ENCODE measurements at places on chromosomes 7 and 10.

DNA sequence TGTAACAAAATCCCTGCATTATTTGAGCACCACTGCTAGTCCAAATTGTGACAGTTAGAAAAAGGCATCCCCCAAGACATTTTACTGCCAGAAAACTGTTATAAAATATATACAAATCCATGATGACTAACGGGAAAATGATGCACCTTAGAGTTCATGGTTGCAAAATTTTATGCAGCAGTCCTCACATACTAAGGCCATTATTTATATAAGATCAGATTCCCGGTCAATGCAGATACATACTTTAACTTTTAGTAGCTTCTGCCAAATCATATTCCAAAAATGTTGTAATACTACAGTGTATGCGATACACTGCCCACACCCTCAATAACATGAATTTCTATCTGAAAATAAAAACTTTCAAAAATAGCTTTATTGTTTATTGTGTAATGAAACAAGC is 239.9 kb upstream of the ZNF32 start:
- DNase-seq, result peak; percentile 82
- H3K27me3 ChIP-seq, result peaks cover 3% of the 10 kb centered on the region
- H3K4me3 ChIP-seq, result no peak overlapping the region
- H3K36me3 ChIP-seq, result no peaks in the 10 kb centered on the region

GRCh38 chr10:127265288-127265687 is 68.9 kb upstream of the INSYN2A start:
- no peak overlapping the region for H3K4me3 ChIP-seq
- H3K27me3 ChIP-seq, result no peaks in the 10 kb centered on the region
- peaks cover 2% of the 10 kb centered on the region for H3K4me1 ChIP-seq
- H3K27ac ChIP-seq, result no peak overlapping the region
- peaks cover 27% of the 10 kb centered on the region for H3K36me3 ChIP-seq

GRCh38 chr7:18689551-18689950 is 194.0 kb downstream of the HDAC9 start:
- no peak overlapping the region for H3K27ac ChIP-seq
- DNase-seq, result peak; percentile 9
- no peaks in the 10 kb centered on the region for H3K4me1 ChIP-seq

DNA sequence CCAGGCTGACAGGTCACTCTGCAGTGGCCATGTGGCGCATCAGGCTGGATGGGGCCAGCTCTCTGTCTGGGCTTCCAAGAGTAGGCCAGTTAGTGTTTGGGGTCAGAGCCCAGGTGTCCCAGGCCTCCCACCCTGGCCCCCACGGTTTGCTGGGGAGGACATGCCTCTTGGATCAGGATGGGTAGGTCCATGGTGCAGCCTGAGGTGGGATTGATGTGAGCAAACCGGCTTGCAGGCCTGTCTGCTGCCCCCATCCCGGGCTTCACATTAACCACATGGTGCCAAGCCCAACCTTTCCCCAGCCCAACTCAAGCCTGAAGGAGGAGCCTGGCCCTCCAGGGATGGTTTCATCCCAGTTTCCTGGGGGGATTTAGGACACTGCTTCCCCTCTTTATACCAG is 39.2 kb downstream of the LDB3 start:
- no peaks in the 10 kb centered on the region for H3K27me3 ChIP-seq
- H3K36me3 ChIP-seq, result no peaks in the 10 kb centered on the region
- H3K4me1 ChIP-seq, result peaks cover 16% of the 10 kb centered on the region

DNA sequence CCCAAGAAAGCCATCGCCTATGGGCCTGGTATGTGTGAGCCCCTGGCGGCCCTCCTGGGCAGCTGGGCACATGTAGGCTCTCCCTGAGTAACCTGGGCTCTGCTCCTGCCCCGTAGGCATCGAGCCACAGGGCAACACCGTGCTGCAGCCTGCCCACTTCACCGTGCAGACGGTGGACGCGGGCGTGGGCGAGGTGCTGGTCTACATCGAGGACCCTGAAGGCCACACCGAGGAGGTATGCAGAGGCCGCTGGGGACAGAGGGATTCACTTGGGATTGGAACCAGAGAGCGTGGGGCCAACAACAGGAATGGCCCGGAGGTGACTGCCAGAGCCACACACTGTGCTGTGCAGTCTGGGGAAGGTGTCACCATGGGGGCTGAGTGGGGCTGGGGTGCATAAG is 7.3 kb downstream of the FLNC start:
- peaks cover 23% of the 10 kb centered on the region for H3K4me1 ChIP-seq
- no peak overlapping the region for H3K27ac ChIP-seq
- H3K36me3 ChIP-seq, result peaks cover 73% of the 10 kb centered on the region
- no peaks in the 10 kb centered on the region for H3K27me3 ChIP-seq
- no peak overlapping the region for H3K4me3 ChIP-seq

GRCh38 chr7:139769066-139769465 is 8.7 kb downstream of the HIPK2 start:
- peaks cover 23% of the 10 kb centered on the region for H3K36me3 ChIP-seq
- H3K27me3 ChIP-seq, result no peaks in the 10 kb centered on the region
- no peak overlapping the region for H3K4me3 ChIP-seq
- DNase-seq, result peak; percentile 0

- H3K27ac ChIP-seq, result no peak overlapping the region
- no peak for DNase-seq
- H3K4me3 ChIP-seq, result no peak overlapping the region
- no peaks in the 10 kb centered on the region for H3K4me1 ChIP-seq
- H3K36me3 ChIP-seq, result no peaks in the 10 kb centered on the region
These were observed 19.6 kb upstream of the ADD3 start for GRCh38 chr10:109988212-109988596.

DNA sequence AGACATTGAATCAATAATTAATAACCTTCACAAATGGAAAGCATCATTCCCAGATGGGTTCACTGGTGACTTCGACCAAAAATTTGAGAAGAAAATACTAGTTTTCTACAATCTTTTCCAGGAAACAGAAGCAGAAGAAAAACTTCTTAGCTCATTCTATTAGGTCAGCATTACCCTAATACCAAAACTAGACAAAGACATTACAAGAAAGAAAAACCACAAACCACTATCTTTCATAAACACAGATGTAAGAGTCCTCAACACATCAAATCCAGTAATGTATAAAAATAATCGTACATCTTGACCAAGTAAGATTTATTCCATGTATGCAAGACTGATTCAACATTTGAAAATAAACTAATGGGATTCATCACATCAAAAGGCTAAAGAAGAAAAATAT is 64.0 kb upstream of the CDK1 start:
- H3K27ac ChIP-seq, result no peak overlapping the region
- H3K4me1 ChIP-seq, result no peaks in the 10 kb centered on the region
- no peak overlapping the region for H3K4me3 ChIP-seq
- DNase-seq, result no peak
- H3K27me3 ChIP-seq, result no peaks in the 10 kb centered on the region

- H3K27ac ChIP-seq, result peak within 1 kb of the TSS; percentile 21
- DNase-seq, result peak; percentile 51
- H3K27me3 ChIP-seq, result no peaks in the 10 kb centered on the region
- H3K36me3 ChIP-seq, result no peaks in the 10 kb centered on the region
These were observed at the start of gene TNS3 for GRCh38 chr7:47581804-47582763. Gene TNS3 (minus strand): TSS chr7:47582111. CDS start chr7:47439636, 142,475 bp downstream.

- peaks cover 7% of the 10 kb centered on the region for H3K4me1 ChIP-seq
- peaks cover 22% of the 10 kb centered on the region for H3K36me3 ChIP-seq
- H3K4me3 ChIP-seq, result peak overlapping the region; percentile 90
- peak; percentile 69 for DNase-seq
- H3K27me3 ChIP-seq, result no peaks in the 10 kb centered on the region
These were observed 844 bp downstream of the NRF1 start for GRCh38 chr7:129612112-129613015.

- DNase-seq, result no peak
- no peak overlapping the region for H3K4me3 ChIP-seq
- no peaks in the 10 kb centered on the region for H3K4me1 ChIP-seq
- no peaks in the 10 kb centered on the region for H3K27me3 ChIP-seq
These were observed 60.2 kb downstream of the LSMEM1 start for GRCh38 chr7:112540839-112541577.

GRCh38 chr7:38463277-38464225 is 167.6 kb downstream of the AMPH start:
- H3K4me1 ChIP-seq, result no peaks in the 10 kb centered on the region
- no peaks in the 10 kb centered on the region for H3K36me3 ChIP-seq
- no peaks in the 10 kb centered on the region for H3K27me3 ChIP-seq
- H3K4me3 ChIP-seq, result no peak overlapping the region
- H3K27ac ChIP-seq, result no peak overlapping the region

- no peaks in the 10 kb centered on the region for H3K36me3 ChIP-seq
- H3K27me3 ChIP-seq, result no peaks in the 10 kb centered on the region
- peak overlapping the region; percentile 19 for H3K27ac ChIP-seq
- no peaks in the 10 kb centered on the region for H3K4me1 ChIP-seq
- H3K4me3 ChIP-seq, result no peak overlapping the region
- no peak for DNase-seq
These were observed 45.4 kb upstream of the NPSR1 start for GRCh38 chr7:34612661-34613060.

- DNase-seq, result peak; percentile 65
- no peaks in the 10 kb centered on the region for H3K36me3 ChIP-seq
- peaks cover 37% of the 10 kb centered on the region for H3K27me3 ChIP-seq
These were observed 29.4 kb upstream of the ECHDC3 start for GRCh38 chr10:11712744-11713143.

DNA sequence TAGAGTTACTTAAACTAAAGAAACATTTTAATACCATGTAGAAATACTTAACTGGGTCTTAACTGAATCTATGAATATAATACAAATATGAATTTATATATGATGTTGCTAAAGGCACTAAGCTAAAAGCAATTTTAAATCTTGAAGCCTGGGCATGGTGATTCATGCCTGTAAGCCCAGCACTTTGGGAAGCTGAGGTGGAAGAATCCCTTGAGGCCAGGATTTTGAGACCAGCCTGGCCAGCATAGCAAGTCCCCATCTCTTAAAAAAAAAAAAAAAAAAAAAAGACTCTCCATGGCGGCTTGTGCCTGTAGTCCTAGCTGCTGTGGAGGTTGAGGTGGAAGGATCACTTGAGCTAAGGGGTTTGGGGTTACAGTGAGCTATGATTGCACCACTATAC is 95.3 kb downstream of the CCSER2 start:
- no peaks in the 10 kb centered on the region for H3K27me3 ChIP-seq
- H3K27ac ChIP-seq, result peak overlapping the region; percentile 63
- H3K4me1 ChIP-seq, result peaks cover 5% of the 10 kb centered on the region
- DNase-seq, result peak; percentile 7

GRCh38 chr10:96470116-96470743 is 43.5 kb downstream of the TLL2 start:
- DNase-seq, result no peak
- H3K27ac ChIP-seq, result no peak overlapping the region
- peaks cover 7% of the 10 kb centered on the region for H3K27me3 ChIP-seq

- no peaks in the 10 kb centered on the region for H3K36me3 ChIP-seq
- DNase-seq, result no peak
- peaks cover 51% of the 10 kb centered on the region for H3K27me3 ChIP-seq
- H3K4me1 ChIP-seq, result no peaks in the 10 kb centered on the region
- H3K27ac ChIP-seq, result no peak overlapping the region
These were observed 109.7 kb downstream of the RAMP3 start for GRCh38 chr7:45267262-45267661.

DNA sequence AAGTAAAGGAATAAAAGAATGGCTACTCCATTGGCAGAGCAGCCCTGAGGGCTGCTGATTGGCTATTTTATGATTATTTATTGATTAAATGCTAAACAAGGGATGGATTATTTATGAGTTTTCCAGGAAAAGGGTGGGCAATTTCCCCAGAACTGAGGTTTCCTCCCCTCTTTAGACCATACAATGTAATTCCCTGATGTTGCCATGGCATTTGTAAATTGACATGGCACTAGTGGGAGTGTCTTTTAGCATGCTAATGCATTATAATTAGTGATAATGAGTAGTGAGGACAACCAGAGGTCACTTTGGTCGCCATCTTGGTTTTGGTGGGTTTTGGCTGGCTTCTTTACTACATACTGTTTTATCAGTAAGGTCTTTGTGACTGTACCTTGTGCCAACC is 55.5 kb downstream of the BBS9 start:
- no peaks in the 10 kb centered on the region for H3K27me3 ChIP-seq
- no peaks in the 10 kb centered on the region for H3K4me1 ChIP-seq
- no peak overlapping the region for H3K4me3 ChIP-seq
- H3K27ac ChIP-seq, result no peak overlapping the region
- H3K36me3 ChIP-seq, result peaks cover 10% of the 10 kb centered on the region
- no peak for DNase-seq

DNA sequence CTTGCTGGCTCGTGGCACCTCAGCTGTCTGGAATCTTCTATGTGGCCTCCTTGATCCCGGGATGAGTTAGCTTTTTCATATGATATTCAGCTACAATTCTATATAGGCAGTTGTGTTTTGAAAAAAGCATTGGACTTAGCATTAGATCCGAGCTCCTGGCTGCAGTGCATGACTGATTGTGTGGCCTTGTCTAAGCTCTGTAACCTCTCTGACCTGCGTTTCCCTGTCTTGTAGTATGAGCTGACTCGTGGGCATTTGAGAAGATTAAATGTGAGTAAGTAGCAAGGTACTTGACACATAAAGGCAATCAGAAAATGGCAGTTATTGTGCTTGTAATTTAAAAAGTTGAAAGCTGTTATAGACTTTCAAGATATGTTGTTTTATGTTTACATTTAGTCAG is 85.9 kb downstream of the CCNY start:
- no peak overlapping the region for H3K4me3 ChIP-seq
- no peaks in the 10 kb centered on the region for H3K27me3 ChIP-seq
- H3K4me1 ChIP-seq, result peaks cover 30% of the 10 kb centered on the region

GRCh38 chr10:16586358-16587138 is 64.9 kb upstream of the C1QL3 start:
- DNase-seq, result no peak
- H3K36me3 ChIP-seq, result no peaks in the 10 kb centered on the region
- H3K4me1 ChIP-seq, result no peaks in the 10 kb centered on the region
- no peak overlapping the region for H3K27ac ChIP-seq
- no peak overlapping the region for H3K4me3 ChIP-seq
- no peaks in the 10 kb centered on the region for H3K27me3 ChIP-seq

- H3K36me3 ChIP-seq, result peaks cover 8% of the 10 kb centered on the region
- no peak overlapping the region for H3K27ac ChIP-seq
- H3K4me3 ChIP-seq, result no peak overlapping the region
- H3K4me1 ChIP-seq, result peaks cover 14% of the 10 kb centered on the region
- H3K27me3 ChIP-seq, result no peaks in the 10 kb centered on the region
These were observed 13.7 kb downstream of the SRGN start for GRCh38 chr10:69101451-69102095.

DNA sequence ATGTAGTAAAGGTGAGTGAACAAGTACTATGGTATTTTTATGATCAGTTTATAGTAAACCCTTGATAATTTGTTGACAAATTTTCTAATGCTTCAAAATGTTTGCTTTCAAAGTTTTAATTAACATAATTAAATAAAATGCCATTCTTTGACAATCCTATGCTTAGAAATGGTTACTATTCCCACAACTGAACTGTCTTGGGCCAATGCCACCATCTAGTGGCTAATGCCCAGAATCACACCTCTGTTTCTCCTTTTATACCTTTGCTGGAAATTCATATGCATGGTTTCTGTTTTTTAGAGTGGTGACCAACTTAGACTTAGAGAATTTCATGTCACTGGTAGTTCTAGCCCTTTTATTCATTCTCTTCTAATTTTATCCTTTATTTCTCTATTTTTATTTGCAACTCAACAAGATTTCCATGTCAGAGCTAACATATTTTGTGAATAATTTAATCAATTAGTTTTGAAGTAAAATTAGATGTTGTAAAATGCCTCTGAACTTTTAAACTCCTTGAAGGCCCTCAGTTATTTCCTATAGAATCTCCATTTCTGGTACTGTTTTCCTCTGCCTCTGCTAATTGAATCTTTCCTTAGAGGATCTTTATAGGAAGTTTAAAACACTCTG is 31.1 kb downstream of the PCGF5 start:
- no peak overlapping the region for H3K4me3 ChIP-seq
- peaks cover 6% of the 10 kb centered on the region for H3K36me3 ChIP-seq
- no peaks in the 10 kb centered on the region for H3K27me3 ChIP-seq
- DNase-seq, result peak; percentile 69
